IPS-NIHi11 (cell line): ENCODE measurements at places on chromosomes 12 and 14.

DNA sequence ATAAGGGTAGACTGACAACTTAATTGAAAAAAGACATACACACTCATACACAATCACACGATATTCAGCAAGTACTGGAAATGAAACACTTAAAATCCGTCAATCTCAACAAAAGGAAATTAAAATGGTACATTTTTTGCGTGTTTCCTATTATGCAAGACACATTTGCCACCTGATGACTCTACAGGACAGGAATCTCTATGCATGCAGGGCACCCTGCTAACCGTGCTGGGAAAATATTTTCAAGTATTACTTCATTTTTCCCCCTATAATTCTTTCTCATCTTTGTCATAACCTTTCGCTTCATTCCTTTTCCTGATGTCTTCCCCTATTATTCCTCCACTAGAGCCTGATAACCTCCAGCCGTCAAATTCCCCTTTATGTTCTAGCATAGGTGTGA, 150.2 kb downstream of the TMEM132D start:
- DNase-seq, result no peak

DNA sequence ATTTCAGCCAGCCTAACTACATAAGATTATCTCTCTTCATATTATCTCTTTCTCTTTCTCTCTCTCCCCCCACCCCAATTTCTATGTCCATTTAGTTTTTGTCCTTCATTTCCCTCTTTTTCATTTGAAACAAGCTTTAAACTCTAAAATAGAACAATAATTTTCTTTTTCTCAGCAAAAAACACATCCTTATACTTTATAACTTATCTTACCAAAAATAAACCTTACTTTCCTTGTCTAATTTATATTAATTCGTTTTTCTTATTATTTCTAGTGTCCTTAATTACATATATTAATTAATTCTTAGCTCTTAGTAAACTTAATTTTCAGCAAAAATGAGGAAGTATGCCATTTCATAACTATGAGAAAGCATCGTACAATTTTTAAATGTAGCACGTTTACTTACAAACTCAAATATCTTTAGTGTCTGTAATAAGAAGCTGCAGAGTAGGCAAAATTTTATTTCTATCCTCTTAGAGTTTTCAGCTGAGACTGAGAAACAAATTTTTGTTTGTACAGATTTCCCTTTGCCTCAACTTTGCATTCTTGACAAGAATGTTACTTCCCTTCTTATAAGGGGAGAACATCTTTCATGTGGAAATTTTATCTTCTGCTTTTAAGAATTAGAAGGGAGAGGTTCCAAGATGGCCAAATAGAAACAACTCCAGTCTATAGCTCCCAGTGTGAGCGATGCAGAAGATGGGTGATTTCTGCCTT, 65.1 kb upstream of the ST8SIA1 start:
- no peak for DNase-seq

DNA sequence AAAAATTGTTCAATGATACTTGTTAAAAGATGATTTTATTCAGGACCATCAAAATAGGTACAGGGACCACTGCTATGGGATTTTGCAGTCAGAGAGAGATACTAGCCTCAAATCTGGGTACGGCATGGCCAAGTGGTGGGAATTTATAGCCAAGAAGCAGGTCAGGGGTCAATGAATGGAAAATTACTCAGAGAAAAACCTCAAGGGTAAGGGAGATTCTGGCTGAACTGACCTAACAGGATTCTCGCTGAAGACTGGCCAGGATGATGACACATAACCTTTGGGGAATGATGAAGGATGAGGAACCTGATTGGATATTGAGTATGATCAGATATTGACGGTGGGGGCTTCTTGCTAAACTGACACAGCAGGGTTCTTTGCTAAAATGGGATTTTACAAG, 32.7 kb downstream of the DEPDC4 start:
- DNase-seq, result no peak

DNA sequence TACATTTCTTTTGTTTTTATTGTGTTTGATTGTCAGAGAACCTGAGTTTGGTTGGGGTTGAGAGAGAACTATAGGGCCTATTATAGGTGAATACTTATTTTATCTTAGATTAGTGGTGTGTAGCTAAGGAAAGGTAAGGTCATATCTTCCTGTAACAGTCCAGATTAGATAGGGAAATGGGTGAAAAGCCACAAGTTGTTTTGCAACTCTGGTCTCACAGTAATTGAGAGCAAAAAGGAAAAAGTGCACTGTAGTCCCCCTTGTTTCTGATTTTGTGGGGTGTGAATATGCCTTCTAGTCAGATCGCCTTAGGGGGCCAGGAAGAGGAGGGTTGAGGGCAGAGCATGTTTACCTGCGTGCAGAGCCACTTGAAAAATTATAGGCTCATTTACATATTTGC, 8.9 kb downstream of the MSRB3 start:
- no peak for DNase-seq

DNA sequence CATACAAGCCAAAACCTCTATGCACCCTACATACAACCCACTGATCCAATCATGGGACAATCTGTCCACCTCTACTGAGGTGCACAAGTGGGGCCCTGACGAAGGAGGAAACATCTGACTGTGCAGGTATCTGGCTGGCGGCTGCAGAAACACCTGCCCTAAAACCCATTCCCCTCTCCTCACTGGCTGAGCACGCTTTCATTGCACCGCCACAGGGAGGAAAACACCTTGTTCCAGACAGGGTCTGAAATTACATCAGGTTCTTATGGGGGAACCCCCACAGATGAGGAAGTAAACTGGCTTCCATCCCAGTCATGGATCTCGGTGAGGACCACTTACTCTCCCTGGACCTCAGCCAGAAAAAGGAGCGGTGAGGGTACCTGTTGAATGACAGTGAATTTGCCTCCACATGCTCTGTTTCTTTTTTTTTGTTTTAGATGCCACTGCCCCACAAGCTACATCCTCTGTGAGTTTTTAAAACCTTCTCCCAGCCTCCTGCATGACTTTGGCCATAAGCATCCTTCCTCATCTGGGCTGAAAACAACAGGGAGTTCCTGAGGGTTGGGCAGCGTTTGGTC, 23.8 kb upstream of the DGLUCY start:
- no peak for DNase-seq

DNA sequence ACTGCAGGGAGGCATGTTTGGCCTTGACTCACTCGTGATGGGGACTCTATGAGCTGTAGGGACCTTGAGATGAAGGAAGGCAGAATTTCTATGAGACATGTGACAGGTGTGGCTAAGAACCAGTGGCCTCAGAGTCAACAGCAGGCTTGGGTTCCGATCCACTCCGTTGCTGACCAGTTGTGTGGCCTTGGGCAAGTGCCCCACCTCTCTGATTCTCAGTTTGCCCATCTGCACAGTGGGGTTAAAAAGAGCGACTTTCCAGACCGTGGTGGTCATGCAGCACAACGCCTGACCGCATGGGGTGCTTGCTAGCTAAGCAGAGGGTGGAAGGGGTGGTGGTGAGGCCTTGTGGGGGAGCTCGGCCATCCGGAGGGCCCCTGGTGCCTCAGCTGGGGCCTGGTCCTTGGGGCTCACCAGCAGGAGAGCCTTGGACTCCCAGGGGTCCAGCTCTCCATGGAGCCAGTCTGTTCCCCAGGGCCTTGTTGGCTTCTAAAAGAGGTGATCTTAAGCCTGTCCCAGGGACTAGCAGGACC, 18.5 kb downstream of the PAPLN start:
- DNase-seq, result no peak

- DNase-seq, result no peak
Observed at GRCh38 chr14:23580152-23580926, 1.7 kb upstream of the JPH4 start.

DNA sequence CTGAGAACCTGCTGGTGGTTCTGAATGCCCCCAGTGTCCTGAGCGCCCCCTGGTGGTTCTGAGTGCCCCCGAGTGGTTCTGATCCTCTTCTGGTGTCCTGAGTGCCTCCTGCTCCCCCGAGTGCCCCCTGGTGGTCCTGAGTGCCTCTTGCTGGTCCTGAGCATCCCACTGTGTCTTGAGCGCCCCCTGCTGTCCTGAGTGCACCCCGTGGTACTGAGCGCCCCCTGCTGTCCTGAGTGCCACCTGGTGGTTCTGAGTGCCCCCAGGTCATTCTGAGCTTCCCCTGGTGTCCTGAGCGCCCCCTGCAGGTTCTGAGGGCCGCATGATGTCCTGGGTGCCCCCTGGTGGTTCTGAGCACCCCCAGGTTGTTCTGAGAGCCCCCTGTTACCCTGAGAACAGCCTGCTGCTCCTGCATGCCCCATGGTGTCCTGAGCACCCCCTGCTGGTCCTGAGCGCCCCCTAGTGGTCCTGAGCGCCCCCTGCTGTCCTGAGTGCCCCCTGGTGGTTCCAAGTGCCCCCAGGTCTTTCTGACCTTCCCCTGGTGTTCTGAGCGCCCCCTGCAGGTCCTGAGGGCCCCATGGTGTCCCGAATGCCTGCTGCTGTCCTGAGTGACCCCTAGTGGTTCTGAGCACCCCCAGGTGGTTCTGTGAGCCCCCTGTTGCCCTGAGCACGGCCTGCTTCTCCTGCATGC, 1165.4 kb downstream of the TMEM121 start:
- DNase-seq, result no peak

GRCh38 chr12:68121143-68121542, 38.4 kb downstream of the IFNG start:
- DNase-seq, result no peak

DNA sequence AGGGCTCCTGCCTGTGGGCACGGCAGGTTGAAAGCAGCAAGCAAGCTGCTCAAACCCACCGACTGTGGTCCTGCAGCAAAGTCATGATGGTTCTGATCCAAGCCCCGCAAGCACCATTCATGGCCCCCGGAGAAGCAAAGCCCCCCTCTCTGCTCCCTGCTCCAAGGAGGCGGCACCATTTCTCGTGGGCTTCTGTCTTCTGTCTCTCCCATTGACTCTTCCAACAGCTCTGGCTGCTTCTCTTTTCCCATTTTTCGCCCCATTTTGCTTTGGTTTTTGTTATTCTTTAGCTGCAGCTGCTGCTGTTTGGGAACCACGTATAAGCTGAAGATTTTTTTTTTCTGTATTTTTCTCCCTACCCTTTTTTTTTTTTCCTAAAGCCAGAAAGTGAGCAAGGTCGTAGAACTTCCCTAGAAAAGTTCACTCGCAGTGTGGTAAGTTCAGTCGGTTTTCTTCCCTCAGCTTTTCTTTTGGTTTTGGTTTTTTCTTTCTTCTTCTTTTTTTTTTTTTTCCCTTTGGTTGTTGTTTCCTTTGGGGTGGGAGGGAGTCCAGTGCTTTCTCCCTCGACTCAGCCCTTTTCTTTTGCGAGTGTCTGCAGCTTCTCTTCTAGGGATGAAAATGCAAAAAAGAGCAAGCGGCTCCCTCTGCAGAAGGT, 354.1 kb downstream of the DPF3 start:
- DNase-seq, result no peak

DNA sequence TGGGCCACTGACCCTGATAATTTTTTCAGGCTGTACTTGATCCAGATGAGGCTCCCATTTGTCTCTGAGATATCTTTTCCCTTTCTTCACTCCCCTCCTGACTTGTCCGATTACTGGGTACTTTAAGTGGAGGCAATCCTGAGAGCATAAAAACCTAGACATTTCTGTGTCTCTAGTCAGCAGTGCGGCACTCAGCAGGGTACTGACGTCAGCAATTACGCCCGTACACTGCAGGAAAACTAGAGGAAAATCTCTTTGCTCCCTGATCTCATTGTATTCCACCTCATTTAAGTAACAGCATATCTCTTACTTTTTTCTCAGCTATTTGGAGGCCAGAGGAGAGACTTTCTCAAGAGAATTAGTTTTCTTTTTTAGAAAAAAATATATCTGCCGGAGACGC, 315.5 kb upstream of the OR4E1 start:
- DNase-seq, result no peak

DNA sequence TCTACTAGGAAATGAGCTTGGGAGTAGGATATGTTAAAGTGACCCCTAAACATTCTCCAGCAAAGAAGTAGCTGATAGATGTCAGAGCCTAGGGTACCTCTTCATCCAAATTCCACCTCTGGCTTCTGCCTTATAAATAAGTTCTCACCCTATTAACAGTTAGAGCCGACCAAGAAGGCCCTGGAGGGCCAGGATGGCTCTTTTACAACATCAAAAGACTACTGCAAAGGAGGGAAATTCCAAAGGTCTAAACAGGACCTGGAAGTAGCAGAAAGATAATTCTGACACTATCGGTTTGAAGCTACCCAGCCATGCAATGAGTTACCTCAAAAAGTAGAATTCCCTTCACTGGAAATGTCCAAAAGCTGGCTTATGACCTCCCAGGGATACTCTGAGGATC, 90.0 kb downstream of the PPM1H start:
- DNase-seq, result no peak

- no peak for DNase-seq
Observed at GRCh38 chr14:36509069-36509917, 10.7 kb downstream of the NKX2-1 start.

GRCh38 chr14:76771437-76771980, 10.2 kb downstream of the VASH1 start:
- no peak for DNase-seq

GRCh38 chr14:33580231-33580749, 370.6 kb downstream of the EGLN3 start:
- no peak for DNase-seq

GRCh38 chr14:56952766-56953473, 142.6 kb upstream of the OTX2 start:
- DNase-seq, result no peak

- no peak for DNase-seq
Observed at GRCh38 chr14:102019006-102019540, 54.7 kb downstream of the DYNC1H1 start.
